ENCODE measurements at places on chromosomes 5 and 9. TPM values are rescaled to one million over a fixed set of nuclear protein-coding genes. Genes with fewer than 3 reads are reported as not detected.

UNC13B gene
- 2.8 TPM for total RNA-seq

MRPL36 gene
- 77.8 TPM for total RNA-seq

ACTBL2 gene
- total RNA-seq: not detected

OR2S2 gene
- total RNA-seq: not detected

CATSPER3 gene
- total RNA-seq: 0.38 TPM

CBY3 gene
- 0.53 TPM for total RNA-seq

SPINK13 gene
- not detected for total RNA-seq

KIF27 gene
- 1.4 TPM for total RNA-seq

All from activated T-cell treated with anti-CD3 and anti-CD28 coated beads, Interleukin-2, amount 50 U/mL, for 4 hours (primary cell).